OCI-LY7 (cell line): ENCODE measurements at places on chromosomes 16 and 17.

DNA sequence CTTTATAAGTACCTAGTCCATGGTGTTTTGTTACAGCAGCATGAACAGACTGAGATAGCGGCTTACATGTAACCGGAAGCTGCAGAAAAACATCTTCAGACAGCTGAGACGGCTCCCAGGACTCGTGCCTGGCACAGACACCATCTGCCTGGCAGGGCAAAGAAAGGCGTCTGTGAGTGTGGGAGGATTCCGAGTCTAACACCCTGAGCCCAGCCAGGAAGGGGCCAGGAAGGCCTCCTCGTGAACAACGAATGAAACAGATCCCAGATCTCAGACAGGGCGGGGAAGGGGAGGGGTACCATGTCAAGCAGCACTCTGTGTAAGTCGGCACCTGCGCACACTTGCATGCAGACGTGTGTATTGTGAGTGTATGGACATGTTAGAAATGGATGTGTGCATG, 4.4 kb upstream of the CSNK1D start:
- DNase-seq = no peak

GRCh38 chr17:32266389-32267301, 1.0 kb downstream of the RHBDL3 start:
- DNase-seq = no peak

GRCh38 chr16:68233835-68234187, 2.1 kb downstream of the ESRP2 start:
- no peak for DNase-seq

- DNase-seq = no peak
Observed at GRCh38 chr17:6661464-6661848, 9.9 kb downstream of the C17orf100 start.

DNA sequence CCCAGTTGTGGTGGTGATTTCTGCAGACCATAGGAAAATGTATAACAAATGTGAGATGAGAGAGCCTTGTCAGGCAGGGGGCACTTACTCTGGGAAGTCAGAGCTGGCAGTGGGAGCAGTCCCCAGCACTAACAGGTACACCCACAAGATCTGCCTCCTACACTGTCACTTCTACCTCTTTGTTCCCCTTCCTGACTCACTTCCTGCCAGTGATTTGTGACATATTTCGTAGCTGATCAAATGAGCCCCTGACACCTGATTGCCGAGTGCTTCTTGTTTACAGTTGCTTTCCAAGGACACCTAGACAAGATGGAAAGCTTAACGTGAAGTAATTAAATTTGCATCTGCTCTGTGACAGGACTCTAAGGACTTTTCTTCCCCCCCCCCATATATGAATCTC, 40.5 kb downstream of the FTO start:
- DNase-seq = peak; percentile 4
